ENCODE measurements at places on chromosomes 16 and 17.

DNA sequence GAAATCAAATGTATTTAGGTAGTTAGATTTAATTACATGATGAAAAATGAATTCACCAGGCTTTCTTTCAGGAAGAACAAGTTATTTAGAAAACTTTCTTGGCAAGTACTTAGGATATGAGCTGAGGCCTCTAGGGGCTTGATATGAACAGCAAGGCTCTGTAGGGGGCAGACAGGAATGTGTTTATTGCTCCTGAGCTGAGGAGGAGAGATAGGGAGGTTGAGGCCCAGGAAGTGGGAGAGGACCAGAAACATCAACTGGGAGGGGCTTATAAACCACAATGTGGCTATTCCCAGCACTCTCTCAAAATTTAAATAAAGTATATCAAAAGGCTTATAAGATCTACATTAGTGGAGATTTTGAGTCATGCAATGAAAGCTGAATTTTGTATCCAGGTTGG lies 154.0 kb upstream of the MAF start:
- no peak for DNase-seq

- DNase-seq: no peak
These were observed 615.6 kb upstream of the SOX9 start for GRCh38 chr17:71505200-71505599.

- DNase-seq: no peak
These were observed 37.3 kb upstream of the ANKFY1 start for GRCh38 chr17:4301066-4301465.

DNA sequence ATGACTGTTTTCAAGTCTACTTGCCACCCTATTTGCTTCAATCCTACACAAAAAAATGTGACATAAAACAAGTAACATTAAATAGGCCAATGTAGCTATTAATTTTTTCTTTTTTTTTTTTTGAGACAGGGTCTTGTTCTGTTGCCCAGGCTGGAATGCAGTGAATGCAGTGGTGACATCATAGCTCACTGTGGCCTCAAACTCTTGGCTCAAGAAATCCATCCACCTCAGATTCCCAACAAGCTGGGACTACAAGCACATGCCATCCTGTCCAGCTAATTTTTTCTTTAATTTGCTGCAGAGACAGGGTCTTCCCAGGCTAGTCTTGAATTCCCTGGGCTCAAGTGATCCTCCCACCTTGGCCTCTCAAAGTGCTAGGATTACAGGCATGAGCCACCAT lies 29.4 kb downstream of the ANKFY1 start:
- no peak for DNase-seq

GRCh38 chr16:73036074-73036826 lies 11.7 kb downstream of the ZFHX3 start:
- DNase-seq: no peak

DNA sequence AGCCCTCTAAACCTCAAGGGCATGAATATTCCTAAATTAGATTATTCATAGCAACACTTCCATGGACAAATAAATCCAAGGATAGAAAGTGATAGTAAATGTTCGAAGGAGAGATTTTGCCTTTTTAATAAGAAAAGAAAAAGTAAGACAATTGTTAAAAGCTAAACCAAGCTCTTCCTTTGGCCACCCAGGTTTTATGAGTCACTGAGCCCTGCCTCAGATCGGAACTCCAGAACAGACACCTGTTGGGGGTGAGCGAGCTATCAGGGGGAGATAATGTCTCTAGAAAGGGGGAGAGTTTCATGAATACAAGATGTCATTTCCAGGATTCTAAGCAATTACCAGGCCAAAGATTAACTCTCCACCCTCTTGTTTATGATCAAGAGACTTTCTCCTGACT lies 171.4 kb downstream of the ANKFN1 start:
- no peak for DNase-seq

DNA sequence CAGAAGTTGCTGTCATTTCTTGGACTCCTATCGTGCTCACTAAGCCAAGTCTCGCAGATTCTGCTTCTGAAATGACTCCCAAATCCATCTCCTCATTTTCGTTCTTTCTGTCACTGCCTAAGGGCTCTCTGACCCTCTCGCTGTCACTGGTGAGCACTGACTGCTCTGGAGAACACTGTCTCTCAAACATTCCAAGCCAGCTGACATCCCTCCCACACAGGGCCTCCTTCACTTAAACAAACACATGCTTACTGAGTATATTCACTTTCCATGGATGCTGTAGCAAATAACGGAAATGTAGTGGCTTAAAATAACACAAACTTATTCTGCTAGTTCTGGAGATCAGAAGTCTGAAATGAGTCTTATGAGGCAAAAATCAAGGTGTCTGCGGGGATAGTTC lies 18.8 kb downstream of the CACNG1 start:
- no peak for DNase-seq

GRCh38 chr17:40259505-40259904 lies 28.2 kb upstream of the CDC6 start:
- DNase-seq: no peak

- DNase-seq: no peak
These were observed 439.5 kb downstream of the WWOX start for GRCh38 chr16:78538919-78539318.

DNA sequence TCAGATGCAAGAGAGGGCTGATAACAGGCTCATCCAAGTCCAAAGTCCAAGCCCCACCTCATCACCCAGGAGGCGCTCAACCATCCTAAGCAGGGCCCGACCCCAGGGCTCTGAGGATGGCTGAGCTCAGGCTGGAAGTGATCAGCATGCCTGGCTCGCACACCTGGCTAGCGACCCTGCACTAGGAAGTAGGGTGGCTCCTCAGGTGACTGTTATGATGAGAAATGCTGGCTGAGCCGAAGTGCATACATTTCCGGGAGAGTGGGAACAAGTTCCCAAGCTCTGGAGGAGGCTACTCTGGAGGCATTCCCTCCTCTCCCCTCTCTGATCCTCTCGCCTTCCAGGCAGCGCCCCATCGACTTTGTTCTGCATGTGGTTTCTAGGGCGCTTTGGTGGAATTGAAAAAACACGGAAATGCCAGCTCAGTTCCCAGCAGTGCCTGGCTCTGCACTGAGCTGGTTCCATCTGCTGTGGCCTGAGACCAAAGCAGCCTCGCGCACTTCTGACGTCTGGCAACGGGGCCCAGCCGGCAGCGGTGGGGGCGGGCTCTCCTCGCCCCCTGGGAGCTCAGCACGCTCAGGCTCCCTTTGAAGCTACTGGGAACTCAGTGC lies 130.3 kb downstream of the IRF8 start:
- DNase-seq: no peak

DNA sequence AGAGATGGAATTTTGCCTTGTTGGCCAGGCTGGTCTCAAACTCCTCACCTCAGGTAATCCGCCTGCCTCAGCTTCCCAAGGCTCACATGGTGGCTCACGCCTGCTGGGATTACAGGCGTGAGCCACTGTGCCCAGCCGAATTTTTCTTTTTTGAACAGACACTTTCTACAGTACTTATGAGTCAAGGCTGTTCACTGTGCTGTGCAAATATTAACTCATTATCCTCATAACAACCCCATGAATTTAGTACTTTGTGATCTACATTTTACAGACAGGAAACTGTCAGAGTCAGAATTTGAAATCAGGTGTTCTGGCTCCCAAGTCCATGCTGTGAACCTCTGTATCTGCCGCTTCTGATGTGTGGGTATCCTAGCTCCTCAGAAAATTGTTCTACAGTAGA lies 25.7 kb upstream of the RASL10B start:
- no peak for DNase-seq

DNA sequence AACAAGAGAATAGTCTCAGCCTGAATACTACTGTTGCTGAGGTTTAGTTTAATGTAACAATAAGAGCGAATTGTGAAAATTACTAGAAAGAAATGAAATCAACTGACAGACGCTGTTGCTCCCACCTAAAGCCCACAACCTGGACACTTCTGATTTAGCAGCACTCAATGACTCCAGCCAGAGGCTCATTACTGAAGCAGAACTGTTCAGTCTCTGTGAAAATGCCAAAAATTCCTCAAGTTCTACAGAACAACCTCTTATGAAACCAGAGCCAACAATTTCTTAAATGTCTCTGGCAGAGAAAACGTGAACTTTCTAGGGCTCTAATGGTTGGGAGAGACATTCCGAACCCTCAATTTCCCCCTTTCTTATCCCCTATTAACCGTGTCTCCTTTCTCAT lies 9.9 kb downstream of the PSME3IP1 start:
- no peak for DNase-seq

DNA sequence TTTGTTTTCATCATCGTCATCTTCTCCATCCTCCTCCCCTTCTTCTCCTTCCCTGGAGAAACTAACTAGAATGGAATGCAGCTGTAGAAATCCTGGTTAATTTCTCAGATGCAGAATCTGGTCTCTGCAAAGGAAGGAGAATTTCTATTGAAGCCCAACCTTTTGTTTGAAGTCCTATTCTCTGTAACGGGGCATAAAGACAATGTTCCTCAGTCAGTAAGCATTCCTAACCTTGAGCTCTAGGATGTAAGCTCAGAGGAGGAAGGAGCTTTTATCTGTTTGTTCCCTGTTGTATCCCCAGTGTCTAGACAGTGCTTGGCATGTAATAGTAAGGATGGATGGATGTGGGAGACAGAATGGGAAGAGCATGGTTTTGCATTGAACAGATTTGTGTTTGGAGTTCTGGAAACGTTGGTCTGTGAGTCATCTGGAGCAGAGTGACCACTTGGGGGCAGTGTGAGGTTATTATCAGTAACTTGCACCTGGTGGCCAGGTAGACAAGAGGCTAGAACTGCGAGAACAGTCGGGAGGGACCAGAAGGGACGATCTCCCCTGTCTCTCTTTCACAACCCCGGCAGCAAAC lies 363.7 kb downstream of the SNX29 start:
- DNase-seq: no peak

- no peak for DNase-seq
These were observed 42.8 kb upstream of the KIFC3 start for GRCh38 chr16:57845115-57845514.

DNA sequence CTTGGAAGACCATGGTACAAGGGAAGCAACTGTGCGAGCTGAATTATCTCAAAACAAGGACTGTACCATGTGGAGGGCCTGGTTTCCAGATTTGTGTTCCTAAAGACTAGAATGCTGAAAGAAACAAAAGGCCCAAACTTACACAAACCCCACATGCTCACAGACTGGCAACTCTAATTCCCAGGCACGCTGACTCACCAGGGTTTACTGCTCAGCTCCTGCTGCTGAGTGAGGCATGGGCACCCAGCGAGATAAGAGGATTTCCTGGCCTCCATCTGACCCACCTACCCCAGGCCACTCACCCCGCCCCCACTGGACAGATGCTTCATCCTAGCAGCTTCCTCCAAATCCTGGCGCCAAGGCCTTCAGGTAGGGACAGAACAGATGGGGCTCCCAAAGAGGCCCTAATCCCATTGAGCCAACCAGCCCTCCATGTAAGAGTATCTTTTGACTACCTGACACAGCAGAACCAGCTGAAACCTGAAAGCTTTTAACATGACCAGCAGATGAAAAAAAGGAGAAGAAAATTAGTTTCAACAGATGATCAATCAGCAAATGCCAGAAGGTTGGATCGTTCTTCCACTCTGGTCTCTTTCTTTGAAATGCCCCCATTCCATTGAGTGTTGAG lies 33.9 kb downstream of the DCUN1D3 start:
- DNase-seq: no peak

DNA sequence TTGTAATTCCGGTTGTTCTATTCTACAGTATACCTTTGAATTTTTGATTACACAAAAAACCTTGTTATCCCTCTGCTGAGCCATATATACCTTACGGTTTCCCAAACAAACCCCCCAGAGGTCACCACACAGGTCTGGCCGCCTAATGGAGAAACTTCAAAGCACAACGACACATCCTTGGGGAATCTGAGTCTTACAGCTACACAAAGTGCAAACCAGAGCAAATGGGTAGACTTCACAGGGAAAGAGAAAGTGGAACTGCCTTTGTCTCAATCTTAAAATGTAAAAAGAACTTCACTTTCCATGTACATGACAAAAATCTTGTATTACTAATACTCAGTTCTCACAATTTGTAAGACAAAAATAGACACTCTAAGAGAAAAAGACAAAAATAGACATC lies 2.7 kb downstream of the FBXO31 start:
- DNase-seq: no peak

DNA sequence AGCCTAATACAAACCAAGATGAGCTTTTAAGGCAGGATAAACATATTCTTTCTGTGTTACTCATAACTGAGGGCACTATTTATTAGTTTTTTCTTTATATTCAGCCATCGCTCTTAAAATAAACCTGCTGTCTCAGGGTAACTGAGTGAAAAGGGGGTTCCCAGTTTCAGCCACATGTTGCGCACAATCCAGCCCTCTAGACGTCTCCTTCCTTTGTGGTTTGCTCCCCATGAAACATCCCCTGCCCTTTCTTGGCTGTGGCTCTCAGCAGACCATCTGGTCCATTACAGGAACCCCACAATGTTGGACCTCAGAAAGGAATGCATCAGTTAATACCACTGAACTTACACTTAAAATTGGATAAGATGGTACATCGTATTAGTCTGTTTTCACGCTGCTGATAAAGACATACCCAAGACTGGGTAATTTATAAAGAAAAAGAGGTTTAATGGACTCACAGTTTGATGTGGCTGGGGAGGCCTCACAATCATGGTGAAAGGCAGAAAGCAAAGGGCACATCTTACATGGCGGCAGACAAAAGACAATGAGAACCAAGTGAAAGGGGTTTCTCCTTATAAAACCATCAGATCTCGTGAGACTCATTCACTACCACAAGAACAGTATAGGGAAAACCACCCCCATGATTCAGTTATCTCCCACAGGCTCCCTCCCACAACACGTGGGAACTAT lies 12.6 kb upstream of the IL21R start:
- no peak for DNase-seq

DNA sequence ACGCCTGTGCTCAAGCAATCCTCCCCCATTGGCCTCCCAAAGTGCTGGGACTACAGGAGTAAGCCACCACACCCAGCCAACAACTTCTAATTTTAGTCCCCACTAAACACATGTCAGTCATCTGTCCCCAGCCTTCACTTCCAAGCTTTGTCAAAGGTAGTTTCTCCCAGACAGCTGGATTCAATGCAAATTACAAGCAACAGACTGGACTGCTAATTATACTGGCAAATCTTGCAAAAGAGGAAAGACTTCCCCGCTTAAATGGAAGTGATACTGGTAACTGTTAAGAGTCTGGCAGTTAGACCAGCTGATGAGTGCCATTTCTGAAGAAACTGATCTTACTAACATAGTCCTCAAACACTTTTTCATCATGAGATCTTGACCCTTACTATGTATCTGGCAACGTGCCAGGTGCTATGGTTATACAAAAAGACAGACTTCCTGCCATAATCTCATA lies 8.2 kb upstream of the GGA2 start:
- DNase-seq: no peak

DNA sequence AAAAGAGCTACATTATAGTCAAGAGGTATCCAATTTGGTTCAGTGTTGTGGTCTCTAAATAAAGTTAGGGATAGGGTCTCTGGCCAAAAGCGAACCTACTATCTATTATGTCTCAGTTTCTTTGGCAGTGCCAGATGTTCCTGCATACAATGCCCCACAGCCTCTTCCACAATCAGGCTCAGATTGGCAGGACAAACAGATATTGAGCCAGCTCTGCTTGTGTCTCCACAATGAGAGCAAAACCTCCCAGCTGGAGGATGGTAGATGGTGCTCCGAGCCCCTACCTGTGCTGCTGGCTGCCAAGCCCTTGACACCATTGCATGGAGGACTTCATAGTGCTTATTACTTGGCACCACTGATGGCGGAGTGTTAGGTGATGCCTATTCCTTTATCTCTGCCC lies 19.7 kb downstream of the PHAF1 start:
- no peak for DNase-seq
